Lower lobe of right lung (tissue), 2 donors: ENCODE measurements at places on chromosomes 6 and 20. TPM values are rescaled to one million over a fixed set of nuclear protein-coding genes. Genes with fewer than 3 reads are reported as not detected.
A peak's percentile ranks its signal among the peaks of the same experiment; 100 is the strongest.

DNA sequence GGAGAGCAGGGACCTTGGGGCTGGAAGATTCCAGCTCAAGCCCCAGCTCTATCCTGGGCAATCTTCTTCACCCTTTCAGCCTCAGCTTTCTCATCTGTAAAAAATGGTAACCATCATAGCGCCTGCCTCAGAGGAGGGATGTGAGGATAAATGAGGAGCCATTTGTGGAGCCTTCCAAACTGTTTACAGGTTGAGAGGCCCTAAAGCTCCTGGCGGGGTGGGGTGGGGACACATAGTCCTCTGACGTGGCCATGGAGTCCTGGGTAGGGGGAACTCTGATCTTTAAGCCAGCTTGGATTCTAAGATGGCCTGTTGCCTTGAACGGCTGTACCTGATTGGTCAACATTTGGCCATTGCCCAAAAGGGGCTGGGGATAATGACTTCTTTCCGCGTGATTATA, 111.1 kb downstream of the TOX2 start:
- no peak overlapping the region for H3K4me3 ChIP-seq
- no peak overlapping the region for H3K27ac ChIP-seq
- no peak for DNase-seq
- H3K27me3 ChIP-seq, result no peaks in the 10 kb centered on the region

- no peak overlapping the region for H3K4me3 ChIP-seq
- no peak for DNase-seq
- H3K27me3 ChIP-seq, result no peaks in the 10 kb centered on the region
Measured at GRCh38 chr6:124147621-124148020, 344.0 kb downstream of the NKAIN2 start.

GRCh38 chr6:95803889-95804288, 211.9 kb upstream of the FUT9 start:
- H3K36me3 ChIP-seq, result no peaks in the 10 kb centered on the region
- no peak for DNase-seq
- H3K27me3 ChIP-seq, result no peaks in the 10 kb centered on the region
- H3K4me3 ChIP-seq, result no peak overlapping the region
- no peak overlapping the region for H3K27ac ChIP-seq

Gene SLC26A8
- 1.2 TPM for total RNA-seq

GRCh38 chr6:93105017-93105416, 314.3 kb downstream of the EPHA7 start:
- no peak overlapping the region for H3K27ac ChIP-seq
- H3K4me3 ChIP-seq, result no peak overlapping the region
- no peaks in the 10 kb centered on the region for H3K27me3 ChIP-seq

DNA sequence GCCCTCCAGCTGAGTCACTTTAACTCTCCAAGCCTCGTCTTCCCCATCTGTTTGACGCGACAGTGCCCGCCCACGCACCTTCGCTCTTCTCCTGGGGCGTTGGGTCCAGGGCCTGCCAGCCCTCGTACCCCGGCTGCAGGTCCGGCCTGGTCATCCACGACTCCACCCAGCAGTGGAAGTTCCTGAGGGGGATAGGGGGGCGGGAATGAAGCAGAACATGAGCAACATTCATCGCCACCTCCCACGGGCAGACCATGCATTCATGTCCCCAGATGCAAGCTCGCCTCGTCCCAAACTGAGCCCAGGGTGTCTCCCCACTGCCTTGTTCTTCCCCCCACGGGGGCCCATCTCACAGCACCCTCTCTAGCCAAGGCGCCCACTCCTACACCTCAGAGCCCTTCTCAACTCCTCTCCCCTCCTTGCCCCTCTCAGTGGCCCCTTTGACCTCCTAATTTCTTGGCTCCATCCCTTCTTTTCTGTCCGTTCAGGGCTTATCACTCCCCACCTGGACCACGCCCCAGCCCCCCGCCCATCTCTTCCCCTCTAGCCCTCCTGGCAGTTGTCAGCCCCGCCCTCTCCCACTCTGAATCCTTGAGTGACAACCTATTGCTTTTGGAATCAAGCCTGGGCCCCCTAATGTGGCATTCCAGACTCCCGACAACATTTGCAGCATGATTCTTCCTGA, 23.7 kb downstream of the TGM2 start:
- H3K4me1 ChIP-seq, result peaks cover 64% of the 10 kb centered on the region
- H3K36me3 ChIP-seq, result peaks cover 78% of the 10 kb centered on the region
- no peak overlapping the region for H3K4me3 ChIP-seq
- H3K27ac ChIP-seq, result peak overlapping the region; percentile 36
- DNase-seq, result peak; percentile 39

Gene ARG1
- total RNA-seq, result 4.0 TPM

GRCh38 chr6:170146640-170147039, 144.2 kb downstream of the DLL1 start:
- H3K36me3 ChIP-seq, result no peaks in the 10 kb centered on the region
- no peak overlapping the region for H3K4me3 ChIP-seq
- peaks cover 18% of the 10 kb centered on the region for H3K4me1 ChIP-seq
- no peak overlapping the region for H3K27ac ChIP-seq
- no peak for DNase-seq

DNA sequence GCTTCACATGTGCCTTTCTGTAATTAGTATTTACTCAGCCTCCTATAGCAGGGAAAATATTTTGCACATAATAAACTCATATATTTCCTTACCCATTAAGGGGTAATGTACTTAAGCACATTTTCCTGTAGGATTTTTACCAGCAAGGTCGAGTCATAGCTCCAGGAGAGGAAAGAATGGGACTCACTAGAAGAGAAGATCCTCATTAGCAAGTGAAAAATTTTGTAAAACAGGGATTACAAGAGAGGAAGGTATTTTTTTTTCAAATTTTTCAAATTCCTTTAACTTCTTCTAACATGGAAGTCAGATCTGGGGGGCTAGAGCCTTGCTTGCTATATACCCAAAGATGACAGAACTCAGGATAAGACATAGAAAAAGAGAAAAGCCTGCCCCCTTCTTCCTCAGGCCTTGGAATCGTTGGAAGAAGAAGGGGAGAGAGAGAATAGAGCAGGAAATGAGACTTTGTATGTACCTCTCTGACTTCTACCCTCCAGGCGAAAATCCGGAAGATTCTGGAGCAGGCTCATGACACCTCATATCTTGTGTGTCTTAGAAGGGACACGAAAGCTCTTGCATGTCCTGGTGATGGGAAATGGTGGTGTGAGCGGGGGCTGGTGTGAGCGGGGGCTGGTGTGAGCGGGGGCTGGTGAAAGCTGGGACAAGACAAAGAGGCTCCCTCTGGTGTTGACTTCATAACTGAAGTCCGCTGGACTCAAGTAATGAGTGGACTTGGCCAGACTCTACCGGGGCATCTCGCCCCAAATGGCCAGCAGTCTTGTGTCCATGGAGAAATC, 256.9 kb upstream of the PLCB4 start:
- no peak overlapping the region for H3K4me3 ChIP-seq
- peaks cover 4% of the 10 kb centered on the region for H3K4me1 ChIP-seq
- no peaks in the 10 kb centered on the region for H3K27me3 ChIP-seq
- no peak for DNase-seq
- H3K36me3 ChIP-seq, result no peaks in the 10 kb centered on the region

- H3K4me1 ChIP-seq, result no peaks in the 10 kb centered on the region
- H3K27ac ChIP-seq, result no peak overlapping the region
- DNase-seq, result no peak
- no peak overlapping the region for H3K4me3 ChIP-seq
Measured at GRCh38 chr6:168724669-168725570, 283.9 kb downstream of the SMOC2 start.

GRCh38 chr20:50931306-50932015, at the start of gene ADNP:
ADNP (minus strand) TSS chr20:50931437; CDS start chr20:50903996, 27,441 bp downstream.
- peaks cover 37% of the 10 kb centered on the region for H3K4me1 ChIP-seq
- no peaks in the 10 kb centered on the region for H3K27me3 ChIP-seq
- peak within 1 kb of the TSS; percentile 99 for H3K27ac ChIP-seq
- DNase-seq, result peak; percentile 92
- peak within 1 kb of the TSS; percentile 75 for H3K4me3 ChIP-seq
